ENCODE measurements at places on chromosomes 2 and 18.

GRCh38 chr2:134988994-134989605 lies 58.1 kb downstream of the MAP3K19 start:
- DNase-seq: no peak

GRCh38 chr2:61786876-61787275 lies 67.0 kb downstream of the FAM161A start:
- DNase-seq: no peak

DNA sequence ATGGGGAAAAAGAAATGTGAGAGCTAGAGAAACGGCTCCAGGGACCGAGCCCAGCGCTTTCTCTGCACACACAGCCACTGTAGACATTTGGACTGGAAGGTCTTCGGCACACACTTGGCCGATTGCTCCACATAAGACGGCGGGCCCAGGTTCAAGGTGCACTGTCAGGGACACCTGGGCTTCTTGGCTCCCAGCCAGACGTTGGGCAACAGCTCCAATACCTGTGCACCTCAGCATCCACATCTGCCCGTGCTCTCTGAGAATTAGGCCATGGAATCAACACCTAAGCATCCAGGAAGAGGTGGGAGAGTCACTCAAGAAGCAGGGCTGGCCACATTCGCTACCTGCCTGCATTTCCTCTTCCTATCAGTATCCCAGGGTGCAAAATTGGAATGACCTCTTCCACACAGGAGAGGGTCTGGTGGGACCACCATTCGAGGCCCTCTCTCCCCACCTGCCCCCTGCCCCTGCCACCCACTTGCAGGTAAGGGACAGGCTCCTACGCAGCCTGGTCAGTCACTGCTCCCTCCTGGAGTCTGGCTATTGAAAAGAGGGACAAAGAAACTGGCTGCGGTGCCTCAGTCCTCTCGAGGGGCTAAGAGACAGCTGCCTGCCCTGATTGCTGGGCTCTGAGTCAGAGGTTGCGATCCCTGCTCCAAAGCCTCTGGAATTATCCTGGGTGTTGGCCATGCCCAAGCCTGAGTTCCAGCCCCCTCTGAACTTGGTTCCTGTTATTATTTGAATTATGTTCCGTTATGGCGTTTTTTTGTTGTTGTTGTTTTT lies 40.1 kb upstream of the TAF1B start:
- DNase-seq: no peak

GRCh38 chr2:176997792-176998169 lies 214.8 kb upstream of the HNRNPA3 start:
- no peak for DNase-seq

- DNase-seq: no peak
These were observed 104.0 kb upstream of the ARHGAP28 start for GRCh38 chr18:6625481-6625880.

DNA sequence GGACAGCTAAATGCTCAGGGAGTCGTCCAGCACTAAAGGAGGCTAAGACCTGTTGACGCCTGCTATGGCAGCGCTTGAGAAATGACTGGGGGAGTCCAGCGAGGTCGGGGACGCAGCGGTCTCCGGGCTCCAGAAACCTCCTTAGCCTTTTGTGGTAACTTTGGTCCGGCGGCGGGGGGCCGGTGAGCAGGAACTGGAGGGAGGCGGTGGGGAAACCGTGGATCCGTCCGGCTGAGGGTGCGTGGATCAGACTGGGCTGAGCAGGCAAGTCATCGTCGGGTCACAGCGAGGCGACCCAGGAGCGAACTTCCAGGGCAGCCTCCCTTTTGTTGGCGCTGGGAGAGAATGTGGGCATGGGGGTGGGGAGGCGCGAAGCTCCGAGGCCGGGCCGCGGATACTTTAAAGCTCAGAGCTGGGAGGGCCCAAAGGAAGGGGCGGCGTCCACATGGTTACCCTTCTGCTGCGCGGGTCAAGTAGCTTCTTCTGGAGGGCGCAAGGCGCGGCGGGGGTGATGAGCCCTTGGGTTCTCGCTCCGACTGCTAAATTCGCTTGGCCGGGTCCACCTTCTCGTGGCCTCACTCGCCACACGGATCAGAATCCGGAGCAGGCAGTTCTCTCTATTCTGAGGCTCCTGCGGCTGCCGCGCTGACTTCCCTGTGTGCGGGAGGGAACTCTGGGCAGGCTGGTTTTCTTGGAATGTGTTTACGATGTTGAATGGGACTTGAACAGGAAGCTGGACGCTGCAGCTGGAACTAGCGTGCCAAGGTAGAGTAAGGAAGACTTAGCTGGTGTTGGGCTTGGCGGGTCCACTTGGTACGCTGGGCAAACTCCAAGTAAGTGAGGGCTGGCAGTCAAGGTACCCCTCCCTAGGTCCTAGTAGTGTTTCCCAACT lies 920 bp downstream of the GULP1 start:
- DNase-seq: no peak

DNA sequence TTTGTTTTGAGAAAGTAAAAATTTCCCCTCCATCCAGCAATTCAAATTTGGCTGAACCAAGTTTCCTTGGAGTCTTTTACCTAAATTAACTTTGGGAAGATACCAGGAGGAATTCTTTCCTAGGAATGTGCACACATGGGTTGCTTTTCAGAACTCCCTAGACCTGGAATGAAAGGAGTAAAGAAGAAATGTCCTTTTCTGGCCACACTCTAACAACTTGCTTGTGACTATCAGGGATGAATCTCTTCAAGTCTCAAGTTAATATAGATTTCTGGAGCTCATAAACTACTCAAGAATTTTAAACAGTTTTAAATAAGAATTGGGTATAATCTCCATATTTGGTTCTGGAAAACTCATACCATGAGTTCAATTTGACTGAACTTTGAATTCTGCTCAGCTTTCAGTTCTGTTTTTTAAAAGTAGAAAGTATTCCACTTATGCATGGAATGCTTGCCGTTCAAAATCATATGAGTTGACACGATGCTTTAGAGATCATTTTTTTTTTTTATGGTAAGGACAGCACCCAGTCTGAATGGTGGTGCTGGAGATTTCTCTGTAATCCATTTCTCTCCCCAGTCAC lies 7.7 kb downstream of the RASGRP3 start:
- no peak for DNase-seq

DNA sequence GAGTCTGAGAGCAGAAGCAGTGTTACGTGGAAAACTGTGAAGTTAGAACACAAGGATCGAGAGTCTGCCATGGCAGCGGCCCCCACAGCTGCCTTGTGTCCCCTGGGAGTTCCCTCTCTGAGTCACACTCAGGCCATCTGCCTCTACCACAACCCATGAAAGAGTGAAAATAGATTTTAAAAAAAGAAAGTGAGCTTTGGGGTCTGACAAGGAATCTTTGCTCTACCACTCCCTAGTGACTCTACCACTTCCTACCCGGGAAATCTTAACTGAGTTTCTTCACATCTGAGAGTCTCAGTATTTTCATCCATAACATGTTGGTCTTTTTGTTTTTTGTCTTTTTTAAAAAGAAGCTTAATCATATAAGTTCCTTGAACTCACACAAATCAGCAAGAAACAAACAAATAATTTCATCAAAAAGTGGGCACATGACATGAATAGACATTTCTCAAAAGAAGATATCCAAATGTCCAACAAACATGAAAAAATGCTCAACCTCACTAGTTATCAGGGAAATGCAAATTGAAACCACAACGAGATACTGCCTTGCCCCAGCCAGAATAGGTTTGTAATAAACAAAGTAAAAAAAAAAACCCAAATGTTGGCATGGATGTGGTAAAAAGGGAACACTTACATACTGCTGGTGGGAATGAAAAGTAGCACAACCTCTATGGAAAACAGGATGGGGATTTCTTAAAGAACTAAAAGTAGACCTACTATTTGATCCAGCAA lies 2.4 kb upstream of the MSGN1 start:
- no peak for DNase-seq

DNA sequence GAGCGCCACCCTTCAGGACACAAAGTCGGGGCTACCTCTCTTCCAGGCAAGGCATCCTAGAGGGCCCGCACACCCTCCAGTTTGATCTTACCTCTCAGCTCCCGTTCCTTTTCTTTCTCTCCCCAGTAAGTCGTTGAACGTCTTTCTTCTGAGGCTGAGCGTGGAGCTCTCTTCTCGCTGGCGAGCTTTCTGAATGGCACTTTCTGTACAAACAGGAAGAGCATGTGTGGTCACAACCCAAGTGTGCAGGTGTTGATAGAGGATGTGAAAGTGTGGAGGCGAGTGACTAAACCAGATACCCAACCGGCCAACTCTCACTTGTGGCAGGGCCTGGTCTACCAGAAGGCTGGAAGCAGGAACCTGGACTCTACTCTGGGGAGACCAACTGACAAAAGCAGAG lies at the start of gene AFF3:
TSS of gene AFF3 (minus strand) at position 198 of the 400 bp plus-strand sequence. CDS start 38,136 bp downstream, outside the sequence.
- no peak for DNase-seq

- DNase-seq: no peak
These were observed 122.1 kb upstream of the MMADHC start for GRCh38 chr2:149709496-149710263.

DNA sequence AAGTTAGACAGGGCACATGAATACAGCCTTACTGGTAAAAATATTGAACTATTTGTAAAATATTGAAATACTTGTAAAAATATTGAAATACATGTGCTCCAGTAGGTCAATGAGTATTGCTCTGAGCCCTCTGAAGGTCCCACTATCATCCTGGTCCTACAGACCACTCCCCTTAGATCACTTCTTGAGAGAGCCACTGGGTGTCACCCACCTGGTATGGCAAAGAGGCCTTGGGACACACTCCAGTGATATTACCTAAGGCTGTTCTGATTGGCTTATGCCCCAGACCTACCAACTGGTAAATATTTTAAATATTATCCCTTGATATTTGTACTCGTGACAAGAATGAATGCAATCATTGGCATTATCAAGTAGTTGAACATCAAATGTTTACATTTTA lies 5.0 kb downstream of the THSD7B start:
- DNase-seq: no peak

- no peak for DNase-seq
These were observed 58.3 kb downstream of the FBXO36 start for GRCh38 chr2:229980431-229981184.

DNA sequence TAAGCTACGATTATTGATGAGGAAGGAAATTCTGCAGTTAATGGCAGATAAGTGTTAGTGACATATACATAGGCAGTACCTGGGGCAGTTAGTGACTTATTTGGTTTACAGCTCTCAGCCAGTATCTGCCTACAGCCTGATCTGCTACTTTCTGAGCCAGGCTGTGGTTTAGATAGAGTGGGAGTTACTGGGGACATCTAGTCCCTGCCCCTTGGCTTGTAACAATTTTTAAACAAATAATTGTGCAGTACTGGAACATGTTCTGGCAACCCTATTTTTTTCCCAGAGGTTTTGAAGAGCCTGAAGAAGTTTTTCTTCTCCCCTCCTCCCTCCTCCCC lies 2.3 kb downstream of the KIF5C start:
- DNase-seq: no peak

GRCh38 chr2:176106581-176107539 lies at the start of gene HOXD11:
Gene HOXD11 (plus strand): TSS chr2:176107280. CDS start chr2:176107356, 76 bp downstream.
- no peak for DNase-seq

- no peak for DNase-seq
These were observed 32.3 kb downstream of the MROH2A start for GRCh38 chr2:233810385-233810784.

DNA sequence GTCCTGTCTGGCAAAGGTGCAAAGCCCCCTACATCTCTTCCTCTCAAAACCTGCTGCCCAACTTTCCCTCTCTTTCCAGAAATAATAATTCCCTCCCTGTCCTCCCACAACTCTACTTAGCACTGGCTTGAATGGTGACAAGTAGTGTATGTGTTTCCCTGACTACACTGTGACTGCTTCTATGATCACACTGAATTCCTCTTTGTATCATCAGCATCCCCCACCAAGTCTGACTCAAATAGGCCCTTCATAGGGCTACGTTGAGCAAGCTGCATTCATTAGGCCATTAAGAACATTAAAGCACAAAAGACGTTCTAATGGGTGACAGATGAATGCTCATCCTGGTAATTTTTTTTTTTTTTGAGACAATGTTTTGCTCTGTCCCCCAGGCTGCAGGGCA lies 13.7 kb upstream of the ST3GAL5 start:
- no peak for DNase-seq

DNA sequence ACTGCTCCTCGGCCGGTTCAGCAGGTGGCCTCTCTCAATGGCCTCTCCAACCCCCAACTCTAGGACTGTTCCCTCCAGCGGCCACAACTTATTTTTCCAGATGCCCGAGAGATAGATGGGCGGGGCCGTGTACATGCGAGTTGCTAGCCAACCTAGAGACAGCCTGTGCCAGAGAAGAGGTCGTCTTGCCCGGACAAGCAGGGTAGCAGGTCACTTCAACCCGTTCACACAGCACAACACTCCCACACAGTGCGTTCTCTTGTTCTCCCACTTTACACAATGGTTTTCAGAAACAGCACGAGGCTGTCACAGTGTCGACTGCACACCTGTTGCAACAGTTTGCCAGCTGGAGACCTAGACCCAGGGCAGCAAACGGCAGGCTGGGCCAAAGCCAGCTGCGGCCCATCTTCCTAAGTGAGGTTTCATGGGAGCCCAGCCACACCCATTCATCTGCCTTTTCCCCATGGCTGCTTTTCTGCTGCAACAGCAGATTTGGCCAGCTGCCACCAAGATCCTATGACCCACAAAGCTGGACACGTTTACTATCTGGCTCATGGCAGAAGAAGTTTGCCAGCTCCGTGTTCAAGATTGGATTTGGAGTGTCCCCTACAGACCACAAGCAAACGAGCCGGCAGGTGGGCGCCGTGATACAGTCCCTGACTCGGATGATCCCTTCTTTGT lies 7.3 kb upstream of the PRLH start:
- no peak for DNase-seq

DNA sequence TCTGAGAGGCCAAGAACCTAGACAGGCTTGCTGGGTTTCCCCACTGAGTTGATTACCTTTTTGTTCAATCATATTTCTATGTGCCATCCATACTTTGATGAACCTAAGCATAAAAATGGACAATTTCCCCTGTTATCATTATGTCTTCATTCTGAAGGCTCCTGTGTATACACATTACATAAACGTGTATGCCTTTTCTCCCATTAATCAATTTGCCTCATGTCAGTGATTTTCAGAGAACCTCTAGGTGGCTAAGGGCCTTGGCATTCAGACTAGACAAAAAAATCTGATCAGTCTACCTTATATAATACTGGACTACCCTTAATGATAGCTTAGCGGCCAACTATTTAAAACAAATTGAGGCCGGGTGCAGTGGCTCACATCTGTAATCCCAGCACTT lies 4.1 kb upstream of the PEX13 start:
- no peak for DNase-seq

DNA sequence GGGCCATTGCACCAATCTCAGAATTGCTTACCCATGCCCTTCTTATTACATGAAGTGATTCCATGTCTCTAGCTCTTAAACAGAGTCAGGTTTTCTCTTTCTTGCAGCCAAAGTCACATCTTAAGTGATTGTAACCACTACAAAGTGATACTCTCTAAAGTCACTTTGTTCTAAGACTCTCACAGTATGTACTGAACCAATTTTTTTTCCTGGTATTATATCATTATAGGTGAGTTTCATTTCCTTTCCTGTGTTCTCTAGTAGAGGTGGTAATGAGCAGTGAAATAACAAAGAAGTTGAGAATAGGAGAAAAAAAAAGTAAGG lies 66.3 kb upstream of the DARS1 start:
- no peak for DNase-seq

DNA sequence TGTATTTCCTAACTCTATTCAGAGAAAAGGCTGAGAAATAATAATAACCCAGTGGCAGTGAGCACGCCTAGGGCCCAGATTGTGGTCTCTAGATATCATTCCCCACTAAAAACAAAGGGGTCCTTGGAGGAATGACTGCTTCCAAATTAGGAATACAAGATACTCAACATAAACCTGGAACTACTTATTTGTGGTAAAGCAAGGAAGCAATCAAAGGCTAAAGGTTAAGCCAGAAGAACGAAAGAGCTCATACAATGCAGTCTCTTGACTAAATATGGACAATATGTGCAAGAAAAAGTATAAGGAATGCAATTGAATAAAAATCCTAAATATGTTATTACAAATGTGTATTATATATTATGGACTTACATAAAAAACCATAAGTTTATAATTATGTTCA lies 253.5 kb upstream of the NRP2 start:
- no peak for DNase-seq

All from stimulated activated CD4-positive, alpha-beta T cell treated with anti-CD3 and anti-CD28 coated beads, Interleukin-1b, Interleukin-23, amount 100 ng/mL, for 1 hour (primary cell).